Stimulated activated CD8-positive, alpha-beta memory T cell treated with anti-CD3 and anti-CD28 coated beads, Interleukin-4, amount 100 ng/mL, for 4 hours (primary cell): ENCODE measurements at places on chromosomes 2 and 18.

GRCh38 chr2:86309966-86310365 is 27.5 kb downstream of the REEP1 start:
- DNase-seq = no peak

- no peak for DNase-seq
Measured at GRCh38 chr2:144430722-144431391, 89.1 kb downstream of the ZEB2 start.

- no peak for DNase-seq
Measured at GRCh38 chr18:25457126-25457525, 105.2 kb upstream of the ZNF521 start.

- DNase-seq = no peak
Measured at GRCh38 chr2:151239624-151240023, 22.0 kb downstream of the RBM43 start.

- DNase-seq = no peak
Measured at GRCh38 chr18:48790226-48790863, 160.4 kb downstream of the SMAD7 start.

DNA sequence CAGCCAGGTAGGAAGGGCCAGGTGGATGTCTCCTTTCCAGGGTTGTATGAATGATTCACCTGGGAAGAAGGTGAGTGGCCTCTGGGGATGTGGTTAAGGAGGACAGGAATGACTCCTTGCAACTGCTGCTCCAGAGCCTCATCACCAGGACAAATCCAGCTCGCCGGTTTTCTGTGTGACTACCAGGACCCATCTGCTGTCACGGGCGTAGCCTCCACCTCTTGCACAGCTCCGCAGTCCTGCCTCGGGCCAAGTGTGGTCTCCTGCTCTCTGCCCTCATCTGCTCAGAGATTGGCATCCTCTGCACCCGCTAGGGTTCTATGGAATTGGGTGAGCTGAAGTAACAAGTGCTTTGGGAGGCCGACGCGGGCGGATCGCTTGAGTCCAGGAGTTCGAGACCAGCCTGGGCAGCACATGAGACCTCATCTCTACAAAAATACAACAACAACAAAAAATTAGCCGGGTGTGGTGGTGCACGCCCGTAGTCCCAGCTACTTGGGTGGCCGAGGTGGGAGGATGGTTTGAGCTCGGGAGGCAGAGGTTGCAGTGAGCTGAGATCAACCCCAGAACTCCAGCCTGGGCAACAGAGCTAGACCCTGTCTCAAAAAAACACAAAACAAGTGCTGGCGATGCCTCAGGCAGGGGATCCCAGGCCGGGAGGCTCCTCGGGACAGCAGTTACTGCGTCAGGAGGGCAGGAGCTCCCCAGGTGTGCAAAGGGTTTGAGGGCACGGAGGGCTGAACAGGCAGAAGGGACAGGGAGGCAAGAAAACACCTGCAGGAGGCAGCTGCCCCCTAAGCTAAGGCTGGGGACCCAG is 831 bp upstream of the D2HGDH start:
- no peak for DNase-seq

DNA sequence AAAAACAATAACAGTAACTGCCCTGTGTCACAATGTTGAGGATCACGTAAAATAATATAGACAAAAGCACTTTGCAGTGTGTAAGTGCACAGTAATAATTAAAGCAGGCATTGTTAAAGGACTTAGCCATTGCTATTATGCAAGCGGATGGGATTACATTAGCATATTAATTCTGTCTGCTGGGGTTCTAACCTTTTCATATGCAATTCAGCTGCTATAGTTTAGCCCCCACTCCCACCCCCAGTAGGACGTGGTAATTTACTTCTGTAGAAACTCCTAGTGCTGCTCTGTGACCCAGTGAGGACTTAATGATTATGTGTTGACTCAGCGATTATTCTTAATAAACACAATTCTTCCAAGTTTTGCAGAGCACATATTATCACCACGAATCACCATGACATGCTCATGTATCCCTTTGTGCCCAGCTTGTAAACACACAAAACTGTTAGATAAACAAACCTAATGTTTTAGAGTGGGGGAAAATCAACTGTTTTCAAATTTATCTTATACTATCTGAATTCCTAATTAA is 5.1 kb upstream of the ADAM23 start:
- no peak for DNase-seq
